HS-5 (cell line): ENCODE measurements at places on chromosomes 11 and 22.
A peak's percentile ranks its signal among the peaks of the same experiment; 100 is the strongest.

DNA sequence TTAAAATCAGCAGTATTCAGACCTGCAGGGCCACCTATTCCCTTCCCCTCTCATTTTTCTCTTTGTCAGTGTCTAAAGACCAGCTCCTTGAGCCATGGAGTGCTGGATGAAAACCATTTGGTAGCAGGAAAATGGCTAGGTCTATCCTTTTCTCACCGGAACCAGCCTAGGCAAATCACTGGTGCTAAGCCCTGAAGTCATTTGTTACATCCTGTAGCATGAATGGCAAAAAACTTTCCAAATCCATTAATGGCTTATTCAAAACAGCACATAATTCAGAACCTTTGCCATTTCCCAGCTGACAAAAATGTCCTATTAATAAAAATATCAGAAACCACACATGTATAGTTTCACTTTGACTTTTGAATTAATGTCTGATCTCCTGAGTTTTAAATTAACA, 209.5 kb upstream of the E2F8 start:
- no peak for DNase-seq

GRCh38 chr11:122050021-122050690, 65.9 kb downstream of the BLID start:
- DNase-seq, result no peak

- peak; percentile 84 for DNase-seq
Observed at GRCh38 chr11:210122-210802, 2.8 kb downstream of the RIC8A start.

DNA sequence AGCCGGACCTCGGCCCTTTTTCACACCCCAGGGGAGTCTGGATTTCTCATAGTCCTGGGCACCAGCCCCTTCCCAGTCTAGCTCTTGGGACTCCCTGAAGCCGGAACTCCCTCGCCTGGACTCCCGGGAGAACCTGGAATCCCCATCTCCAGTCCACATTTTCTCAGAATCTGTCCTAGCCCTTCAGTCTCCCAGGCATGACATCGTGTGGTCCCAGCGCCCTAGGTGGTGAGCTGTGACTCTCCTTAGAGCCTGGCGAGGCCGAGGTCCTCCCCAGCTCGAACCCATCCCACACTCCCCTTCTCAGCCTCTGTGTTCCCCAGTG, 673 bp upstream of the DUSP18 start:
- no peak for DNase-seq
